Stimulated activated CD8-positive, alpha-beta memory T cell treated with anti-CD3 and anti-CD28 coated beads, Interleukin-15, amount 100 ng/mL, for 24 hours (primary cell): ENCODE measurements at places on chromosomes 7 and 10.
A peak's percentile ranks its signal among the peaks of the same experiment; 100 is the strongest.

DNA sequence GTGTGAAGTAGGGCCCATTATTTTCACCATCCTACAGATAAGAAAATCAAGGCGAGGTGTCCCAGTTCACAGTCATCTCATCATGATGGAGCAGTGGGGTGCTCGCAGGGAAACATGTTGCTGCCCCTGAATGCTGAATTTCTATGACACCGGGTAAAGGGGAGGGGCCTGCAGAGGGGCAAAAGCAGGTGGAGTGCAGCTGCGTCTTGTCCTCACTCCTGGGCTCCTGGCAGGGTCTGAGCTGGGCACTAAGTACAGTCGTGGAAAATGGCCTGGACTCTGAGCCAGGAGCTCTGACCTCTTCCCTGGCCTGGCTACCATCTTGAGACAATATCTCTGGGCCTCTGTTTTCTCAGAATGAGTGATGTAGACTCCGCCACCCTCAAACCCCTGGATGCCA is 253.1 kb upstream of the PITRM1 start:
- DNase-seq = no peak

DNA sequence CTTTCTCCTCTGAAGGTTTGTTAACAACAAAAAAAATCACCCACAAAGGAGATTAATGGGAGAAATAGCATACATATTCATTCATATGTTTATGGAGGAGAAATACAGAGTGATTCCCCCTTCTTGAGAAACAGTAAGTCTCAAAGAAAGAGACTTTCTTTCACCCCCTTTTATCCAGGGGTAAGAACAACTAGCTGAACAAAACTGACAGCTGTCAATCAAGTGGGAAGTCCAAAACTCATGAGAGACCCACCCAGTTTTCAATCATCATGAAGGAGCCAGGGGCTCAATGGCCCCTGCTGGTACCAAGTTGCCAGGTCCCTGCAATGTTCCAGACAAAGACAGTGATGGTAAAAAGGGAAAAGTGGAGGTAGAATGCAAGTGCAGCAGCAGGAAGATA is 1.9 kb upstream of the CYP3A43 start:
- no peak for DNase-seq

GRCh38 chr10:37937864-37938263 is 38.6 kb downstream of the ZNF25 start:
- DNase-seq = no peak

DNA sequence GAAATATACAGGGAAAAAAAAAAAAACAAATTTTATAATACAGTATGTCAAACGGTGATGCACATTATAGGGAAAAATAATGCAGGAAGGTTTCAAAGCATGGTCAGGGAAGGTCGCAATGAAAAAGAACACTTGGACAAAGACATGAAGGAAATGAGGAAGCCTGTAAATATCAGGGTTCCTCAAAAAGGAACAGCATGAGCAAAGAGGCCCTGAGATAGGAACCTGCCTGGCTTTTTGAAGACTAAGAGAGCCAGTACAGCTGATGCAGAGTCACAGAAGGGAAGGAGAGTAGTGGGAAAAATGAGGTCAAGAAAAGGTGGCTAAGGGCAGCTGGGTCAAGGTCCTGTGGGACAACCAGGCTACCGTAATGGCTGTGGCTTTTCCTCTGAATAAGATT is 1.9 kb downstream of the VPS41 start:
- no peak for DNase-seq

- no peak for DNase-seq
Measured at GRCh38 chr7:74355091-74355490, 65.9 kb downstream of the CLIP2 start.

DNA sequence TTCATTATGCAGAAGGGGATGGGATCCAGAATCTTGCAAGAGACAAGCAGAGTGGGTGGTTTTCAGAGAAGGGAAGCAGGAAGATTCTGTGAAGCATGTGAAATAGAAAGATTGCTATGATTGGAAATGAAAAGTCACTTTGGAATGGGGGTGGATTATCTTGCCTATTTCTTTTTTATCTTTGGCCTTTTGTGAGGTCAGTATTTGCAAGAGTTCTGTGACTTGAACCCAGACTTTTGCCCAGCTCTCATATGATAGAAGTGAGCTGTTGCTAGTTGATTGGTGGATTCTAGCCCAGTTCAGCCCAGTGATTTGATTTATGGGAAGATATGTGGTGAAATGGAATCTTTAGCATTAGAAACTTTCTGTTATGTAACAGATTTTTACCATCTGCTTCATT is 17.1 kb downstream of the ENTPD7 start:
- no peak for DNase-seq

GRCh38 chr7:16071246-16071857 is 350.0 kb downstream of the CRPPA start:
- DNase-seq = no peak

- DNase-seq = no peak
Measured at GRCh38 chr10:75773231-75773780, 341.9 kb downstream of the LRMDA start.

GRCh38 chr7:37285706-37286453 is 162.8 kb downstream of the ELMO1 start:
- no peak for DNase-seq

DNA sequence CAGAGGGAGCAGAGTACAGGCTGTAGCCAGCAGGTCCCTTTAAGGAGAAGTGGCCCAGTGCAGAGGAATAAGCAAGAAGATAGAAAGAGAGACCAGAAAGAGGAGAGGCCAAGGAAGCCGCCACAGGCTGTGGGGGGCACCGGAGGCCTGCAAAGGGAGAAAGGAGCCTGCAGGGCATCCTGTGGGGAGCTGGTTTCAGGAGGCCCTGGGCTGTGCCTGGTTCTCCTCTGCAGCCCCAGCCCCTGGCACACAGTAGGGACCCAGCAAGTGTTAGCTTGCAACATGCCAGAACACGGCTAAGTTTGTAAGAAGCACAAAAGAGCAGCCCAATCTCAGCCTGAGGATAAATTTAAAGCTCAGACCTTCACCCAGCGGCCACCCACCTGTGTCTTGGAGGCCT is 12.3 kb upstream of the C10orf71 start:
- DNase-seq = no peak

GRCh38 chr10:83375274-83375673 is 764.0 kb upstream of the GHITM start:
- DNase-seq = no peak

GRCh38 chr10:120962756-120963593 is 111.8 kb downstream of the WDR11 start:
- DNase-seq = no peak

GRCh38 chr7:96033009-96033598 is 260.8 kb downstream of the DYNC1I1 start:
- no peak for DNase-seq

- no peak for DNase-seq
Measured at GRCh38 chr7:33201821-33202220, 72.5 kb downstream of the BBS9 start.

- no peak for DNase-seq
Measured at GRCh38 chr10:18737236-18737635, 78.0 kb downstream of the ARL5B start.

GRCh38 chr10:70381471-70382421 is 679 bp downstream of the LRRC20 start:
- DNase-seq = peak; percentile 13

- no peak for DNase-seq
Measured at GRCh38 chr7:148095066-148095465, 495.5 kb upstream of the C7orf33 start.

GRCh38 chr10:28242555-28243204 is 60.2 kb downstream of the MPP7 start:
- DNase-seq = no peak
